ENCODE measurements at places on chromosomes 5 and 9.

DNA sequence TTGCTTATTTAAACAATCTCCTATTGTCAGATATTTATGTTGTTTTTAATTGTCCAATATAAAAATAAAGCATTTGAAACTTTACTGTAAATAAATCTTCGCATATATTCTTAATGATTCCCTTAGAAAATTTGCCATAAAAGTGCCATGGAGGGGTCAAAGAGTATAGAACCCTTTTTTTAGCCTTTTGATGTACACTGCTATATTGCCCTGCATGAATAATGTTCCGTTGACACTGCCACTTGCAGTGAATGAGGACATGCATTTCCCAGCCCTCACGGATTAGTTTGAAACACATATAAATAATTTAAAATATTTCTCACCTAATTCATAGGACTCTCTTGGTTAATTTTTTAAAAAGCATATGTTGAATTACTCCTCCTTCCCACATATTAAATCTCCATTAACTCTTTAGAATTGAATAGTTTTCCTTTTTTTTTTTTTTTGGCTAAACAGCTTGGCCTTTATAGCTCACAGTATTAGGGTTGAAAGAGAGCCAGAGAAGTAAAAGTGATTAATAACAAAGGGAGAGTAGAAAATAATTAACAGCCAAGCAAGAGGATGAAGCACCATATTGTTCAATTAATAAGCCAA, 129.8 kb upstream of the SGCD start:
- DNase-seq = no peak

- DNase-seq = peak; percentile 32
These were observed 6.5 kb downstream of the CDO1 start for GRCh38 chr5:115809946-115810345.

DNA sequence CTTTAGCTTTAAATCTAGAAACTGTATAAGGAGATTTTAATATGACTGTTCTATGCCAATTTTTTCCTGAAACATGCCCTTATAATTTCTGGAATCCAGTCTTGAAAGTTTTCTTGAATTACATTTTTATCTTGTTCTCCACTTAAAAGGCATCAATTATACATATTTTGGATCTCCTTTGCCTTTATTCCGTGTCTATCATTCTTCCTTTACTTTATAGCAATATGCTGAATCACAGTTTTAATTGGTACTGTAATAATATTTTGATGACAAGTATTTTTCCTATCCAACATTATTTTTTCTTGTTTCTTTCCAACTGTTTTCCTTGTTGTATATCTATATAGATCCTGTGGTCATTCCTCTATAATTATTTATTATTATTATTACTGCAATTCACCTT, 361.2 kb downstream of the PIK3R1 start:
- DNase-seq = no peak

GRCh38 chr5:96114736-96115135, 153.1 kb upstream of the ELL2 start:
- peak; percentile 86 for DNase-seq

DNA sequence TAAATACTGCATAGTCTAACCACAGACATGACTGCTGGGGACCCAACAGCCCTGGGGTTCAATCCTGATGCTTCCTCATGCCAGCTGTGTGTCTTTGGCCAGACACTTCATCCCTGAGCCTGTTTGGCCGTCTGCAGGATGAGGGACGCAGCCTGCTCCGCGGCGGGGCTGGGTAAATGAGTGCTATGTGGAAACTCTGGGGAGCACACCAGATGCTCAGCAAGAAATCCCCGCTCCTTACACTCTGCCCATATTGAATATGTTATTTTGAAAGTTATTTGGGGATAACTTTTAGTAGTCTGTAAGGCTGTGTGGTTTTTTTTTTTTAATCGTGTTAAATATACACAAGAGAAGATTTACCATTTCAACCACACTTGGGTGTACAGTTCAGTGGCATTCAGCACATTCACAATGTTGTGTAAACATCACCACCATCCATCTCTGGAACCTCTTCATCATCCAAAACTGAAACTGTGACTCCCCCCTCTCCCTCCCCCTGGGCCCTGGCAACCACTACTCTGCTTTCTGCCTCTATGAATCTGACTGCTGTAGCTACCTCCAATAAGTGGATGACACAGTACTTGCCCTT, 42.7 kb downstream of the SH3PXD2B start:
- DNase-seq = peak; percentile 68

All from activated CD4-positive, alpha-beta T cell treated with anti-CD3 and anti-CD28 coated beads, Interleukin-2, Interleukin-4, amounts not matched to agents 100 ng/mL and 50 ng/mL, durations not matched to agents 16 hours and 8 hours (primary cell).